ENCODE measurements at places on chromosomes 7 and 10. TPM values are rescaled to one million over a fixed set of nuclear protein-coding genes. Genes with fewer than 3 reads are reported as not detected.

DNA sequence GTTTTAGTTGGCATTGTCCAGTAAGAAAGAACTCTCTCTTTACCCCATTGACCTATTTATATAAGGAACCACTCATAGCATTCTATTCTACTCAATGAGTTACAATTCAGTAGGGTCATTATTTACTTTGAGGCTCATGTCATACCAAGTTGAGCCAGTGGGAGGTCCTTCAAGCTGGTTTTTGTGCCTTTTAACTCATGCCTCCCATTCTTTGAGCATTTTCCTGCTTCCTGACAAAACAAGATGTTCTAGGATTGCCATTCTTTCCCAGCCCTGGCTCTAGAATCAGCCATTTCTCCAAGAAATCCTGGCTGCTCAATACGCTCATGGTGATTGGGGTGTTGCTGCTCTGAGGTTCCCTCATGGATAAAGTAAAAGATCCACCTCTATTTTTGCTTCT lies 250.1 kb downstream of the ABCA13 start:
- DNase-seq: peak; percentile 81

DNA sequence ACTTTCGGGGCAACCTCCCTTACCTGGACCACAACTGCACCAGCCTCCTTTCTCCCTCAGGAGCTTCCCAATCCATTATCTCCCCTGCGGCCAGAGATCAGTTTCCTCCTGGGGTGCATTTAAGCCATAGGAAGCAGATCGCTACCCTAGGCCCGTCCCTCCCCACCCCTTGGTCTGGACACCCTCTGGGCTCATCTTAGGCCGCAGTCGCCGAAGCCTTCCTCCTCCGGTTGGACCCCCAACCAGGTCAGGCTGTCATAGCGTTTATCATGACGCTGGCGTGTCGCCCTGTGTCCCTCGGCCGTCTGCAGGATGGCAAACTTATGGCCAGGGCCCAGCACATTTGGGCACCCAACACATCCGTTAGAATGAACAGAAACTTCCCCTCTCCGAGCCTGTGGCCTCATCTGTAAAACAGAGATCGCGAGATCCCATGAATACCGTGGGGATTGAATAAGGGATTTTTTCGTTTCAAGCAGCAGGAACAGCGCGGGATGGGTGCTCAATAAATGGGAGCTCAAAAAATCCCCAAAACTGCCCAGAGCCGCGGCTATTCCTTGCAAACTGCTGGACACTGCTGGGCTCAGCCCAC lies 669 bp upstream of the AP5Z1 start:
- peak; percentile 66 for DNase-seq

DNA sequence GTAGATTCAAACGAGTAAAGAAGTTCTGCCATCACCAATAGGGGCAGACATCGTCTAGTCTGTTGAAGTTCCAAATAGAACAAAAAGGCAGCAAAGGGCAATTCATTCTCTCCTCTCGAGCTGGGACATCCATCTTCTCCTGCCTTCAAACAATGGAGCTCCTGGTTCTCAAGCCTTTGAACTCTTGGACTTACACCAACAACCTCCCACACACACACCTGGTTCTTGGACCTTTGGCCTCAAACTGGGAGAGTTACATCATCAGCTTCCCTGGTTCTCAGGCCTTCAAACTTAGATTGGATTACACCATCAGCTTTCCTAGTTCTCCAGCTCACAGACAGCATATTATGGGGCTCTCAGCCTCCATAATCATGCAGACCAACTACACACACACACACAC lies 9.8 kb upstream of the GIMAP5 start:
- no peak for DNase-seq

Gene AGBL3
- 1.0 TPM for total RNA-seq

DNA sequence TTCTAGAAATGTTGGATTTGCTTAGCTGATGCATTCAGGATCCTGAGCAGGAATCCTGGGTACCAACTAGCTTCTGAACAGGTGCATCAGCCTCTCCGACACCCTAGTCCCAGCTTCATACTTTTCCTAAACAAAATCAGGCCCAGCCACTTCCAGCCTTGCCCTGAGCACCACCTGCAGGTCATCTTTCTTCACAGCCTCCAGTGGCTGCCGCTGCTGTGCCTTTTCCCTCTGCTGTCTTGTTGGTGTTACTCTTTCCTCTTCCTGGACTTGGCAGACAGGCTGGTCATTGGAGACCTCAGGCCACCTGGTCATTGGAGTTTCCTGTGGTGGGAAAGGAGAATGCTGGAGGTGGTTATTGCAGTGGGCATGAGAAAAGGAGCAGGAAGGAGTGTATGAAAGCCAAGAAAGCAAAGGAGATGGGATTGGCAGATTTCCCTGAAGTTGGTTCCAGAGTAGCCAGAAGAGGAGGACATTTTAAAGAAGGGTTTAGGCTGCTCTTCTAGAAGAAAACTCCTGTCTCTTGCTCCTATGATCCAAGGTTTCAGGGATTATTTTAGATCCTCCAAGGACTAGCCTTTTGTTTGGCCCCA lies 48.2 kb upstream of the NFKB2 start:
- peak; percentile 75 for DNase-seq

Gene INMT
- 1.4 TPM for total RNA-seq

GRCh38 chr10:94631077-94631875 lies 52.3 kb upstream of the CYP2C18 start:
- no peak for DNase-seq

DNA sequence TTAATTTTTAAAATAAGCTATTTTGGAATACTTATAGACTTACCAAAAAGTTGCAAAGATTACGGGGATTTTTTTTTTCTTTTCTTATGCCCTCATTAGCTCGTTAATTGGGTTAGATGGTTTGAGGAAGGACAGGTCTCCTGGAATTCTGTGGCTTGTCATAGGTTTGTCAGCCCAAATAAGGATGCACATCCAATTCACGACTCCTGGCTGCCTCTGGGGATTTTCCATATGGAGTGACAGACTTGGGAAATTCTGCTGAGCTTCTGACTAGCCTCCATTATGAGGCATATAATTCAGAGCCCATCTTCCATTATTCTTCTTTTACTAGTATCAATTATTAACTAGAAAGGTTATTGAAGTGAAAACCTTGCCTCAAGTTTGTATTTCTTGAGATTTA lies 102.1 kb downstream of the AUTS2 start:
- no peak for DNase-seq

Gene PDE6C
- not detected for total RNA-seq

GRCh38 chr7:8109196-8110022 lies 140.8 kb downstream of the GLCCI1 start:
- DNase-seq: peak; percentile 29

DNA sequence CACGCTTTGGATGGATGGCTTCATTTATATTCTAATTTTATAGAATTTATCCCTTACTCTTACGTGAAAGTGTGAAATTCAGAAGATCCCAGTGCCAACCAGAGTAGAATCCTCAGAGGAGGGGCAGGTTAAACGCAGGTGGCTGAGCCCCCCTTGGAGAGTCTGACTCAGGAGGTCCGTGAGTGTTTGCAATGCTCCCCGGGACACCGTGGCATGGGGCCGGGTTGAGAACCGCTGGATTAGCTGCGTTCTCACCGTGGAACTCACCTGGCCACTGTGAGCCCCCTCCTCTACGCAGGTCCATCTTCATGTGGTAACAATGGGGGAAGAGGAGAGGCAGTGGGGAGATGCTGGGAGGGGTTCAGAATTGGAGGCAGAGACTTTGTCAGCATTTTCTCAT lies 638.0 kb upstream of the MKI67 start:
- DNase-seq: no peak

GRCh38 chr7:123714296-123715080 lies 34.3 kb downstream of the WASL start:
- peak; percentile 76 for DNase-seq

- DNase-seq: no peak
Observed at GRCh38 chr10:84552478-84552877, 224.1 kb downstream of the CCSER2 start.

All from LHCN-M2 (cell line).